ENCODE measurements at places on chromosomes 7 and 10. TPM values are rescaled to one million over a fixed set of nuclear protein-coding genes. Genes with fewer than 3 reads are reported as not detected.
A peak's percentile ranks its signal among the peaks of the same experiment; 100 is the strongest.

- no peak for DNase-seq
These were observed 95.1 kb downstream of the NRBF2 start for GRCh38 chr10:63228237-63228636.

Gene C7orf57
- not detected for total RNA-seq

- no peak for DNase-seq
These were observed 2.9 kb downstream of the MTPAP start for GRCh38 chr10:30346131-30346530.

GRCh38 chr7:298743-299142 is 8.8 kb downstream of the FOXL3 start:
- DNase-seq = no peak

Gene MRLN
- not detected for total RNA-seq

DNA sequence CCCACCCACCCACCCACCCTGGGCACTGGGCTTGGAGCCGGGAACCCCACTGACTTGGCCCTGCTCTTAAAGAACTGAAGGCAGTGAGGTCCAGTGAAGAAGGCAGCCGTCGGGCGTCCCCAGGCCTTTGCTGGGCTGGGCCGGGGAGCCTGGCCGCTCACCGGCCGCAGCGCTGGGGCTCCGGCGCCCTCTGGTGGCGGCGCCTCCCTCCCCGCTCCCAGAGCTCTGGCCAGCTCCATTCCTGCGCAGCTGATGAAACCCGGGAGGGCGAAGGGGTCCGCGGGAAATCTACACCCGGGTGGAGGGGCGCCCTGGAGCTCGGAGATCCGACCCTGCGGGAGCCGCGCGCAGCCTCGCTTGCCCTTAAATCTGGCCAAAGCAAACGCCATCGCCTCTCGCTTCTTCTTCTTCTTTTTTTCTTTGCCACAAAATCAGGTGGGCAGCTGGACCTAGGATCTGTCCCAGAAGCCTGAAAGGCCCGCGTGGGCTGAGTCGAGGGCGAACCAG is 1.7 kb upstream of the CXCL12 start:
- DNase-seq = peak; percentile 79

Gene DIP2C
- total RNA-seq = 47.9 TPM

Gene SLC18A3
- not detected for total RNA-seq

DNA sequence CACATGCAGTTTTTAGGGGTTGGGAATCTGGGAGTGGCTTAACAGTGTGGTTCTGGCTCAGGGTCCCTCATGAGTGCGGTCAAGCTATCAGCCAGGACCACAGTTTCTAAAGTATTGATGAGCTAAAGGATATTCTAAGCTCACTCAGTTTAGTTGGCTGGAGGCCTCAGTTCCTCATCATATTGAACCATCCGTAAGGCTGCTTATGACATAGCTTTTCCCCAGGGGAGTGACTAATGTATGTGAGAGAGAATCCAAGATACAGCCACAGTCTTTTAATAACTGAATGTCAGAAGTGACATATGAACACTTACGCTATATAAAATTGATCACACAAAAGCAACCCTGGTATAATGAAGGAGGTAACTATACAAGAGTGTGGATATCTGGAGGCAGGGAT is 245.3 kb downstream of the POLR1F start:
- DNase-seq = no peak

Gene R3HCC1L
- 9.9 TPM for total RNA-seq

DNA sequence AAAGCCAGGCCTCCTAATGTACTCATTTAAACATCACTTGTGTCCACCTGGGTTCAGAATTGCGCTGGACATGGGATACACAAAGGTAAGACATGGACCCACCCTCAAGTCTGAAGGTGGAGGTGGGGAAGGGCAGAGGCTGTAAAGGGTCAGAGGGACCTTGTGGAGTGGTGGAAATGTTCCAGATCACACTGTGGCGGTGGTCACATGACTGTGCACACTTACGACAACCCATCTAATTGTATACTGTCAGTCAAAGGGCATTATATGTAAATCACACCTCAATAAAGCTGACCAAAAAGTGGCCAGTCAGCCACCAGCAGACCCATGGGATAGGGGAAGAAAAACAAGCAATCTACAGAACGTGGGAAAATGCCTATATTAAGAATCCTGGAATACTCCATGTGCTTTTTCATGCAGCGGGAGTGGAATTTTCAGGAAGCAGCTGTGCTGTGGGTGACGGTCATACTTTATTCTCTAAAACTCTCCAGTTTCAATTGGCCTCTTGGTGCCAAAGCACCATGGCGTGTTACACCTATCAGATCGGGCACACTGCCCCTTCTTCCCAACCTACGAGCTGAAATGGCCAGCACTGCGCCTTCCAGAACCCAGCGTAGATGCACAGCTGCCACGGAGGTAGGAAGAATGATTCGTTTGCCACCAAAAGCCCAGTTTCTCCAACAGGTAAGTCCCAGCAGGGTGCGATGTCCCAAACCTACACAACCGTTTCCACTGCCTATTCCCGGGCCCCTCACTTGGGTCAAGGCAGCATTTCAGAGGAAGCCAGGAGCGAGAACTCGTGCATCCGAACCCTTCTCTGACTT is 69.8 kb downstream of the PRKAG2 start:
- peak; percentile 40 for DNase-seq

Gene ACTL6B
- total RNA-seq = not detected

Gene FBXL13
- total RNA-seq = 0.97 TPM

DNA sequence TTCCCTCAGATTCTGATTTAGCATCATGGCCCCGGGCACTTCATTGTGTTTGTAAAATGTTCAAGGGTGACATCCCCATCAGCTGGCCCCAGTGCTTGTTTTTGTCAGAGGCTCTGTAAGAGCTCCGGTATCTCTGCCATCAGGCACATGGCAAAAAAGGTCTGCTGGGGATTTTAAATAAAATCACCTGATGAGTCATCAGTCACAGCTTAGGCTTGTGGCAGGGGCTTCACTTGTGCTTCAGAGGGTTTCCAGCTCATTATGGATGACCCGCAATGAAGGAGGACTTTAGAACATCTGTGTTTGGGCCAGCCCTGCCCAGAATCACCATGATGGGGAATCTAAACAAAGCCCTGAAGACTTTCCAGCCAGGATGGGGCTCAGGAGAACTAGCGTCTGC is 259.9 kb downstream of the ZEB1 start:
- DNase-seq = no peak

DNA sequence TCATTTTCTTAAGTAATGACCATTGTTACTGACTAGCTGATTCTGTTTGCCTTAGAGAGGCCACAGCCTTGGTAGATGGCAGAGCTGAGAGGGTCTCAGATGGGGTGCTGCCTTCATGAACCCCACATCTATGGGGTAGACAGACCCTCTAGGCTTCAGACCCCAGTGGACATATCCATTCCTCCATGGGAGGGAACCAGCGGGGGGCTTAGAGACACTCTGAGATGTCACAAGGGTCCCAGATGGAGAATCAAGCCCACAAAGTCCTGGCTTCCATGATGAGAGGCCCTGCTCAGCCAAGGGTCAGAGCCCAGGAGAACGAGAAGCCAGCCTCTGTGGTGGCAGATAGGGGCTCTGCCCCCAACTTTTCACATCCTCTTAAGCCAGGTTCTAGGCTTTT is 408.6 kb downstream of the TCERG1L start:
- DNase-seq = no peak

GRCh38 chr10:45502458-45502857 is 128.4 kb downstream of the ALOX5 start:
- no peak for DNase-seq

Gene CCDC146
- 3.0 TPM for total RNA-seq

DNA sequence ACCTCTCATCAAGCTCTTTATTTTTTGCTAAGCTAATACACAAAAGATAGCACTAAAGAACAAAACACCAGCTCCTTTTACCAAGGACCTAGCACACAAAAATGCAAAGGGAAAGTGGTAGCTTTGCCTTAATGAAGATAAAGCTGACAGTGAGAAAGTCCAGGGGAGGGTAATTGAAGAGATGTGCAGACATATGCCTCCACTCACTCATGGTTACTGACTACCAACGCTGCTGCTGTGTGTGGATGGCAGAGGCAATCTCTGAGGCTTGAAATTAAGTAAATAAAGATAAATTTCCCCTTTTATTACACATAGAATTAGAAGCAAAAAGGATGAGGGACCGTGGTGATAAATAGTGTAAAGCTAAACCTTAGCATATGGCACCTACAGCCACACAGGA is 87.0 kb downstream of the HGF start:
- no peak for DNase-seq

Gene LIPJ
- total RNA-seq = not detected

GRCh38 chr7:154777023-154777422 is 225.9 kb downstream of the PAXIP1 start:
- DNase-seq = no peak

DNA sequence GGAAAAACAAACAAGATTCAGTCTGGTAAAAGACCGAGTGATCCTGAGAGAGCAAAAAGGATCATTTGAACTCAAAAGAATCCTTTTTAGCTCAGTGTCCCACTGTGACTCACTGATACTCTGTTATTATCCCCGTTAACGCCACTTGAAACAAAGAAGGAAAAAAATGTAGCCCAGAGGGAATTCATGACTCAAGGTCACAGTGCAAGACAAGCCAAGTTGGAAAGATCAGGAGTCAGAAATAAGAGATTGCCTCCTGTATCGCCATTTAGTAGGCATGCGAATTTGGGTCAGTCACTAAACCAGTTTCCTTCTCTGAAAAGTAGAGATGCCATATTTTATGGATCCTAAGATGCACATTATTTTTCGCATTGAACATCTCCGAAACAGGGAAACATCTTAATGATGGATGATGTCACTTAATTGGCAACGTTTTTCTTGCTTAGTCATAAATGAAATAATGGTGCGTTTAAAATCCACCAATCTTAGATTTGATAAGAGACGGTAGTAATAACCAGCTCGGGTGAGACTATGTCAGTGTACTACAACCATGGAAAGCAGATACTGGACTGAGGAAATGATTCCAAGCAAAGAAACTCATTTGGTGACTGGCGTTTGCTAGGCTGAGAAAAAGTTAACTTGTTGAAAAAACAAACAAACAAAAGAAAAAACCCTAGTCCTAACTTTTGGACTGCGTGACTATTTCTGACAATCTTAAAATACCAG is 502.0 kb upstream of the CELF2 start:
- DNase-seq = no peak

Gene OR2F1
- total RNA-seq = not detected

GRCh38 chr10:70317272-70317942 is 33.6 kb upstream of the NPFFR1 start:
- peak; percentile 34 for DNase-seq

DNA sequence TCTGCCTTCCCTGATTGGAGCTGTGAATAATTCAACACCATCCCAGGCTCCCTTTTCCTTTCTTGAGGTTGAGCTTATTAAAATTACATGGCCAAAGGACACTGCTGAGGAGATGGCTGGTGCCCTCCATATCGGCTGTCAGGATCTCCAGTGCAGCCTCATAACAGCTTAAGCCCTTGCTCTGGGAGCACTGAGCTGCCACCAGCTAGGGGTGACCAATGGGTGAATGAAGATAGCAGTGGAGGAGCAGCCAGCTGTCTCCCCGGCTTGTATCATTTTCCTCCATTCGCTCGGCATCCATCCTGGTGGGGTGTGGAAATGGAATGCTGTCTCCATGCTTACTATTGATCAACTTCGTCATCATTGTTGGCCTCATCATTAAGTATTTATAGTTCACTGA is 154.6 kb downstream of the TMEM178B start:
- no peak for DNase-seq

GRCh38 chr7:37269711-37270508 is 178.8 kb downstream of the ELMO1 start:
- no peak for DNase-seq

DNA sequence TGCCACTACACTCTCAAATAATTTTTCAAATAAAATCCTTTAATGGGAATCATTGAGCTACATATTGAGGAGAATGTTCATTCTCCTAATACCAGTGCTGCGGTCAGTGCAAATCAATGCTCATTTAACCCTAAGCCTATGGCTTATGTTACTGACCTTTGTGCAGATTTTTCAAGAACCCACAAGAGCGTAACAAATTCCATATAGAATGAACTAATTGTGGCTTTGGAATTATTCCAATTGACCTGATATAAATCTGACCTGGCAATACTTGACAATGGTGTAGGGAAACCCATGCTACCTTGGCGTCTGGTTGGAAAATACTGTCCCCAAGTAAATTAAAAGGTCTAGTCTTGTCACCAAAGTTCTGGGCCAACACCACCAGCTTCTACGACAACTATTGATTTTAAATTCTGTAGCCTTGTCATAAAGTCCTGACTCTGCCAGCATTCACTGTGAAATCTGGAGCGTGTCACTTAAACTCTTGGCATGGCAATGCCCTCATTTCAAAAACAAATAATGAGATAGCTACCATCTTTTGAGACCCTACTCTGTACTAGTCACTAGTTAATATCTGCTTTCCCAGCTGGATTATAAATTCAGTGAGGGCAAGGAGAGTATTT is 320.9 kb downstream of the AHR start:
- no peak for DNase-seq

GRCh38 chr7:147308539-147308938 is 1191.9 kb downstream of the CNTNAP2 start:
- DNase-seq = no peak

GRCh38 chr10:86770412-86770960 is 14.1 kb downstream of the BMPR1A start:
- no peak for DNase-seq

GRCh38 chr7:122488241-122488640 is 183.7 kb upstream of the FEZF1 start:
- DNase-seq = no peak

GRCh38 chr7:12674861-12675260 is 12.6 kb upstream of the ARL4A start:
- DNase-seq = no peak

DNA sequence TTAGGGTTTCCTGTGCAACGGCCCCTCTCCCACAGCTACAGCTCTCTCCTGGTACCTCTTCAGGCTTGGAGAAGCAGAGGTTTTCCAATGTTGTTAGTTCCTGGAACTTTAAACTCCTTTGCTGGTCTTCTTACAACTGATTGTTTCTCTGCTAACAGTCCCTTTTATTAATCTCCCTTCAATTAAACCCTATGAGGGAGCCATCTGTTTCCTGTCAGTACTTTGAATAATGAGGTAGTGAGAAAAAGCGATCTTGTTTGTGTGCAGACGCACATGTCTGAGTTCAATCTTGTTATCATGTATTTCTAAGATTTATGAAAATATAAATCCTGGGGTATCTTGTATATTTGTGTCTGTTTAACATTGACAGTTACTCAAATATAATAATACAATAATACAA is 102.4 kb downstream of the MDFIC start:
- no peak for DNase-seq

- DNase-seq = no peak
These were observed 19.6 kb downstream of the PCLO start for GRCh38 chr7:83143107-83143506.

DNA sequence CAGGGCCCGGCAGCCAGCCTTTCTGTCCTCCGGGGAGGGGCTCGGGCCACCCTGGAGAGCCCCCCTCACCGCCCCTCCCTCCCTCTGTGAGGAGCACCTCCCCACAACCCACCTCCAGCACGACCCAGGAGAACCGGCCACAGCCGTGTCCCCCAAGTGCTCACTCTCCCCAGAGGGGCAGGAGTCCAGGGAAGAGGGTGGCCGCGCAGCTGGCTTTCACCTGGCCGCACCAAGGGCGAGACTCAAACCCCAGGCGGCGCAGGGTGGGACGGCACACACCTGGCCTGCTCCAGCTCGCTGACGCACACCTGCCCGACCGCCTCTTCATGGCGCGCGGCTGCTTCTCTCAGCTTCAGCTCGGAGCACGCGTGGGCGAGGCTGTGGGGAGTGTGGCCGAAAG is 73.4 kb downstream of the CFAP46 start:
- DNase-seq = peak; percentile 86

Gene EN2
- 0.15 TPM for total RNA-seq
